ENCODE measurements at places on chromosomes 5 and 9.

DNA sequence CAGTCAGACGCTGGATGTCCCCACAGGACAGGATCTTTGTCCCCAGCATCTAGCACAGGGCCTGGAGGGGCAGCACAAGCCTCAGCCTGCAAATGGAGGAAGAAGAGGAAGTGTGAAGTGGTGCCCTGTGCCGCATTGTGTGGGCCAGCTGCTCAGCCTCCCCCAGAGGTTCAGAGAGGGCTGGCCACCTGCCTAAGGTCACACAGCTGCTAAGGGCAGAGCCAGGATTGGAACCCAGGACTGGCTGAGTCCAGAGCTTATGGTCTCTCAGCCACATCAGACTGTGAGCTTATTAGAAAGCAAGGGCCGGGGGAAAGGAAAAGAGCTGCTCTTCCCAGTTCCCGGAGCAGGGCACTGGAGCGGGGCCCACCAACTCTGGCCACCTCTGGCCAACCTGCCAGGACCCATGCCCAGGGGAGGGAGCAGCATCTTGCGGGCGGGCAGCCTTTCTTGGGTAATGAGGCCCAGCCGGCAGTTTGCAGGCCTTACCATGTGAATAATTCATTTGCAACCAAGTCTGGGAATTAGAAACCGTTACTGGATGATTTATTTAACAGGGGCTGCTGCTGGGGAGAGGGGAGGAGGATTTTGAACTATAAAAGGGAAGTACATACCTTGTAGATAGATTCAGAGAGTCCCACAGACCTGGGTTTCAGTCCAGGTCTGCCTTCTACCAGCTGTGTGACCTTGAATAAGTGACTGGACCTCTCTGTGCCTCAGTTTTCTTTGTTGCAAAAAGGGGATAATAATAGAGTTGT is 11.6 kb upstream of the CRB2 start:
- DNase-seq, result no peak

DNA sequence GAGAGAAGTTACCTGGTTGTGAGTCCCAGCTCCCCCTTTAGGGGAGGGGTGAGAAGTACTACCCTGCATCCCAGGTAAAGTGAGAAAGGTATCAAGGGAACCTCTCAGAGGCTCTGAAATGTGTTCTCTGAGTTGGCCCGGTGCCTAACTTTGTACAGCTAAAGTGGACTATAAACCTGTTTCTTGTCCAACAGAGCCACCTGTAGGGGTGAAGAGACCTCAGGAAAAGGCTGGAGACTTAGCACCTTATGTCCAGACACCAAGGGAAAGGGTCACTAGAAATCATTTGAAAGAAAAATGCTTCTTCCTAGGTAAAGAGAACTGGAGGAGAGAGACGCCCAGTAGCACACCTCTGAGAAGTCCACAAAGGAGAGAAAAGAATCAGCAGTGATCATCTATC is 108.3 kb upstream of the KIF2A start:
- no peak for DNase-seq

DNA sequence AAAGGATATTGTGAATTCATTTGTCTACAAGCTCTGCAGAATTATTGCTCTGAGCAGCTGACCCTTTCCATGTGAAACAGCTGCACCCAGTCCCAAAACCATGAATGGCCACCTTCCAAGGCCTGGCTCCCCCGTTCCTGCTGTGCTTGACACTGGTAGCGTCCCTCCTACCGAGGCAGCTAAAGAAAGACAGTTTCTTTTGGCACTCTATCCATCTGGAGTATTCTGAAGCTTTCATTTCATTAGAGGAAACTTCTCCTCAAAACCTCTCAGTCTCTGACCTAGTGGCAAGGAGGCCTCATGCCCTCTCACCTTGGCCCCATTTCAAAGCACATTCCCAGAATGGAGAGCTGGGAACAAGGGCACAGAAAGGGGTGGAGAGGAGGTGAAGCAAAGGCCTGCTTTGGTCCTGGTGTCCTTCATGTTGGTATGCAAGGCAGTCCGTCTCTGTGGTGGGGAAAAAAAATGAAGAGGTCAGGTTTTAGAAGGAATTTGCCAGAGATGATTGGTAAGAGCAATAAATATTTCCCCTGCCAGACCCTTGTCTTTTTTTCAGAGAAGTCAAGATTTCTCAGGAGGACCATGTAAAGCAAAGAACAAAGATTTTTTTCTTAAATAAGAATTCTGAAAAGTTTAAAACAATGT is 232.0 kb downstream of the RFK start:
- no peak for DNase-seq

- no peak for DNase-seq
These were observed 227.4 kb downstream of the ESM1 start for GRCh38 chr5:54758038-54758437.

- DNase-seq, result no peak
These were observed 86.4 kb downstream of the HMHB1 start for GRCh38 chr5:143898381-143898780.

GRCh38 chr9:79741381-79741780 is 169.6 kb downstream of the TLE4 start:
- DNase-seq, result no peak

DNA sequence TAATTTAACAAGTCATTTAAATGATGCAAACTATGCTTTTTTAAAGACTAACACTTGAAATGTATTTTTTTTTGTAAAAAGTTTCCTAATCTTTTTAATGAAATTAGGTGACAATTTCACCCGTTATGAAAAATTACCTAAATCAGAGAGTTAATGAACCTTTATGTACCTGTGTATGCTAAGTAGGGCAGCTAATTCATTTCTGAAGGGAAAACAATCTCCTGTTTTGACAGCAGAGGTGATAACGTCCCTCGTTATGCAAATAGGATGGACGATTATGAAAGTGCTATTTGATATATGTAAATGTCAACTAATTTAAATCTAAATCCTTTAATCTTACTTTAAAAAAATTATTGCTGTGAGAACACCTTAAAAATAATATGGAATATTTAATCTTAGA is 58.8 kb downstream of the MEF2C start:
- DNase-seq, result no peak

GRCh38 chr5:131324303-131324702 is 60.5 kb downstream of the CDC42SE2 start:
- no peak for DNase-seq
